ENCODE measurements at places on chromosomes 3 and 15. TPM values are rescaled to one million over a fixed set of nuclear protein-coding genes. Genes with fewer than 3 reads are reported as not detected.

- H3K27me3 ChIP-seq: no peaks in the 10 kb centered on the region
- H3K27ac ChIP-seq: peak overlapping the region; percentile 2
- no peaks in the 10 kb centered on the region for H3K36me3 ChIP-seq
These were observed 28.5 kb upstream of the KCTD6 start for GRCh38 chr3:58463181-58463941.

GRCh38 chr15:92425578-92426225, 32.0 kb downstream of the ST8SIA2 start:
- H3K36me3 ChIP-seq: no peaks in the 10 kb centered on the region
- H3K27ac ChIP-seq: no peak overlapping the region
- H3K4me3 ChIP-seq: no peak overlapping the region
- H3K4me1 ChIP-seq: no peaks in the 10 kb centered on the region
- DNase-seq: no peak

DNA sequence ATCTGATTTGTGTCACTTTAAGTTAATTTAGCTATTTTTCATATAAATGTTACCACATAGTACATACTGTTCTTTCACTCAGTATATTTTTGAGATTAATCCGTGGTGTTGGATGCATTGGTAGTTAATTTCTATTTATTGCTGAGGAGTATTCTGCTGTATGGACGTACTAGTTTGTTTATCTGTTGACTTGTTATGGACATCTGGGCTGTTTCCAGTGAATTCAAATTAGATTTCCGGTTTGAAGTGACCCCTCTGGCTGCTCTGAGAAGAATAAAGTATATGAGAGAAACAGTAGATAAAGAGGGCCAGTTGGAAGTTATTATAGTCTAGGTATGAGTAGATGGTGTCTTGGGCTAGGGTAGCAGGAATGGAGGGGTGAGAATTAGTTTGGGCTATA, 15.6 kb downstream of the KAT2B start:
- H3K4me1 ChIP-seq: peaks cover 68% of the 10 kb centered on the region
- H3K27me3 ChIP-seq: no peaks in the 10 kb centered on the region
- H3K36me3 ChIP-seq: no peaks in the 10 kb centered on the region

CMTM8 gene
- 4.7 TPM for total RNA-seq

STRIT1 gene
- not detected for total RNA-seq

GTF2A2 gene
- 36.8 TPM for total RNA-seq

DNA sequence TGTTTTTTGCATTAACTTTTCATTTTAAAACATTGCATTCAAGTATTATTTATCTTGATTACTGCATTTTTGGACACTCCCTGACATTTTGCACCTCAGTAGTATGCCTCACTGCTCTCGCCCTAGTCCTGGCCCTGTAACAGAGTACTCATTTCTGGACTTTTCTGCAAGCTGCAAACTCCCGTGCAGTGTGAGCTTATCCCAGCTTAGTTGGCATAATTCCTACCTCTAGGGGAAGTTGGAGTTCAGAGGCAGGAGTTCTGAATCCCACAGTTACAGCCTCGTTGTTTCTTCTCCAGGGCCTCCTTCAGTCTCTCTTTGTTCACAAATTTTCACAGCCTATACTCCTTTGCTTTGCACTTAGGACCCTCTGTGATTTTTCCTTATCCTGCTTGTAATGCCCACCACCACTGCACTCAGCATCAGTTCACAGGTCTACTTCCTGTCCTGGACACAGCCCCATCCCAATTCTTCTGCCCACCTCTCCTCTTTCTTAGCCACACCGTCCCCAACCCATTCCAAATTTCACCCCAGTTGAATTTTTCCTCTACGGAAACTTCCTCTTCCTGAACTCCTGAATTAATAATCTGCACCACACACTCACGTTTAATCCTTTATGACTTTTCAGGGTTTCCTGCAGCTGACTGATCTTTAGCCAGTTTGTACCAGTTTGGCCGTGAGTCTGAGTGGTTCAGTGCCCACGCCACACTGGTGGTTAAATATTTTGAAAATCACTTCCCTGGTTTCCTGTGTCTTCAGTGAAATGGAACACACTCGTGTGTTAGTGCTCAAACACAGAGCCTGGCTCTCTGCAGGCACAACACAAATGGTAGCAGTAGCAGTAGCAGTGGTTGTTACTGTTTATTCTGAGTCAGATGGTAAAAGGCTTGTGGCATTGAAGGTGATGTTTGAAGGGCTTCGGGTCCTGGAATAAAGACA, 6.3 kb upstream of the CTSH start:
- no peaks in the 10 kb centered on the region for H3K27me3 ChIP-seq
- H3K27ac ChIP-seq: no peak overlapping the region
- H3K4me1 ChIP-seq: peaks cover 8% of the 10 kb centered on the region
- H3K36me3 ChIP-seq: no peaks in the 10 kb centered on the region

DNA sequence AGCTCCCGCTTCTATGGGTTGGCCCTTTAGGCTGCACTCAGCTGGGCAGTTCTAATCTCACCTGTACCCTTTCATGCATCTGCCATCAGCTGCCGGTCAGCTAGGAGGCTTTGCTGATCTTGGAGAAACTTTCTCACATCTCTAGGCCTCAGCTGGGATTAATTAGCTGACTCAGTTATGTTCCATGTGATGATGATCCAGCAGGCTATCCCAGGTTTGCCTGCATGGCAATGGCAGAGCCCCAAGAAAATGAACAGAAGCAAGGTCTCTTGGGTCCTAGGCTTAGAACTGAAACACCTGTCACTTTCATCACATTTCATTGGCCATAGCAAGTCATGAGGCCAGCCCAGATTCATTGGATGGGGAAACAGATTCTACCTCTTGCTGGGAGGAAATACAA, 304.6 kb upstream of the TBC1D5 start:
- H3K27ac ChIP-seq: no peak overlapping the region
- H3K4me1 ChIP-seq: no peaks in the 10 kb centered on the region
- H3K36me3 ChIP-seq: no peaks in the 10 kb centered on the region
- no peak for DNase-seq

GRCh38 chr15:34789326-34789725, 6.0 kb downstream of the ACTC1 start:
- no peaks in the 10 kb centered on the region for H3K36me3 ChIP-seq
- H3K4me3 ChIP-seq: no peak overlapping the region
- DNase-seq: no peak
- H3K4me1 ChIP-seq: no peaks in the 10 kb centered on the region
- H3K27me3 ChIP-seq: no peaks in the 10 kb centered on the region
- H3K27ac ChIP-seq: no peak overlapping the region

NPAP1 gene
- total RNA-seq: not detected

GRCh38 chr3:23547905-23548650, 257.7 kb upstream of the UBE2E1 start:
- no peak for DNase-seq
- H3K27ac ChIP-seq: no peak overlapping the region
- H3K4me1 ChIP-seq: no peaks in the 10 kb centered on the region
- H3K4me3 ChIP-seq: no peak overlapping the region
- no peaks in the 10 kb centered on the region for H3K36me3 ChIP-seq

DUOXA1 gene
- total RNA-seq: 66.5 TPM

LRRIQ4 gene
- not detected for total RNA-seq

FYTTD1 gene
- total RNA-seq: 44.0 TPM

DNA sequence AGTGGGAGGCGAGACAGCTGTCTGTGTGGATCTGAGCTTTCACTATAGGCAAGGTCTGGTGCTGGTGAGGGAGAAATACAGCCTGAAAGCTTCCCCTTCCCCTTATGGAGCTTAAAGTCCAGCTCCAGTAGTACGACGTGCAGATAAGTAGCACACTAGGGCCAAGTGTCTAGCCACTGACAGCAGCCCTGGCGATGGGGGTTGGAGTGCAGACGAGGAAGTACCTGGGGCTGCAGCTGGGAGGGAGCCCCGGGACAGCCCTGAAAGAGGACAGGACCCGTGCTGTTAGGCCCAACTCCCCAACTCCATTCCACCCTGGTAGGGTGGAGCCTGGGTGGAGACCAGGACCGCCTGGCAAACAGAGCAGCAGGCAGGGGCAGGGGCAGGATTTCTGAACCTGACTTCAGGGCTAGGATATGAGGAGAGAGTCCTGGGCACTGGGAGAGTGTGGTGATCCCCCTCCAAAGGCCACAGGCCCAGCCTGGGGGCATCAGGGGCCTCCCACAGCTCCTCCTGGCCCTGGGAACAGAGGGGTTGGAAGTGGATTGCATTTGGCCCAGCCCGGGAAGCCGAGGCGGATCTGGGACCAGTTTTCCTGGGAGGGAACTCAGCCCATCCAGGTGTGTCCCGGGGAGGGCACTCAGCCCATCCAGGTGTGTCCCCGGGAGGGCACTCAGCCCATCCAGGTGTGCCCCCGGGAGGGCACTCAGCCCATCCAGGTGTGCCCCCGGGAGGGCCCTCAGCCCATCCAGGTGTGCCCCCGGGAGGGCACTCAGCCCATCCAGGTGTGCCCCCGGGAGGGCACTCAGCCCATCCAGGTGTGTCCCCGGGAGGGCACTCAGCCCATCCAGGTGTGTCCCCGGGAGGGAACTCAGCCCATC, 42.8 kb downstream of the BDH1 start:
- no peak for DNase-seq
- H3K4me3 ChIP-seq: no peak overlapping the region
- H3K4me1 ChIP-seq: peaks cover 21% of the 10 kb centered on the region

DNA sequence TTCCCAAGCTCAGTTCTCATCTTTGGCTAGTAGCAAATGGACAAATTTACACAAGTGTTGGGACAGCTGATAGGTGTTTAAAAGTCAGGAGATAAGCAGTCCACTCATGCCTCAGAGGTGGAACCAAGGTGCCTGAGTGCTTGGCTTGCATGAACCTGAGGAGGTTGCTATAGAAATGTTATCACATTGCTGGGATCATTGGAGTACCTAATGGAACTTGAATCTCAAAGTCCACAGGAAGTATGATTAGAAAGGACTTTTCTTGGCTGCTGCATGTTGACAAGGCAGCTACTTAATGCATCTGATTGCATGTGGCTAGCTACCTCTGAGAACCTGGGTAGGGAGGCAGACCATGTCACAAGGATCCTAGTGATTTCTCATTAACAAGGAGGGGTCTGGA, 39.5 kb upstream of the C3orf80 start:
- no peak overlapping the region for H3K27ac ChIP-seq
- H3K4me1 ChIP-seq: no peaks in the 10 kb centered on the region
- H3K36me3 ChIP-seq: no peaks in the 10 kb centered on the region
- DNase-seq: no peak

- no peaks in the 10 kb centered on the region for H3K36me3 ChIP-seq
- peaks cover 17% of the 10 kb centered on the region for H3K4me1 ChIP-seq
- peak overlapping the region; percentile 78 for H3K27ac ChIP-seq
- H3K4me3 ChIP-seq: peak overlapping the region; percentile 60
- H3K27me3 ChIP-seq: no peaks in the 10 kb centered on the region
These were observed 28.0 kb downstream of the KLHDC8B start for GRCh38 chr3:49199239-49199899.

DNA sequence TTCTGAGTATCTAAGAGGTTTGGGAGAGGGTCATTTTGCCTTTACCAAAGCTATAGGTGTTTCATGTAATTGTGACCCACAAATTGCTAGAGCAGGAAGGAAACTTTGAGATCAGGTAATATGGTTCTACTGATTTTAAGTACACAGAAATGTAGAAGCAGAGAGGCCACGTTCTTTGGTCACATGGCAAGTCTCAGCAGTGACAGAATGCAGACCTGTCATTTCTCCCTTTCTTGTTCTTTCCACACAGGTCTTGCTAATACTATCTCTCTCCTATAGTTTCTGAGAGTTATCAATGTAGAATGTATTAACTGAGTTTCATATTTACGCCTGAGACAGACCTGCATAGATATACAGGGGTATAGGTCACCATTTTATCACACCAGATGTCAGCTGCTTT, 10.9 kb upstream of the RTP1 start:
- H3K27me3 ChIP-seq: no peaks in the 10 kb centered on the region
- no peak for DNase-seq
- no peak overlapping the region for H3K4me3 ChIP-seq
- H3K27ac ChIP-seq: peak overlapping the region; percentile 36
- H3K4me1 ChIP-seq: peaks cover 28% of the 10 kb centered on the region
- H3K36me3 ChIP-seq: no peaks in the 10 kb centered on the region

PCOLCE2 gene
- total RNA-seq: 136 TPM

SLC25A20 gene
- 24.1 TPM for total RNA-seq

ADGRG7 gene
- total RNA-seq: not detected

GRCh38 chr3:144106970-144107369, 135.3 kb downstream of the DIPK2A start:
- DNase-seq: no peak
- no peak overlapping the region for H3K27ac ChIP-seq
- peaks cover 8% of the 10 kb centered on the region for H3K4me1 ChIP-seq
- H3K36me3 ChIP-seq: no peaks in the 10 kb centered on the region

- DNase-seq: no peak
- no peak overlapping the region for H3K27ac ChIP-seq
- H3K4me3 ChIP-seq: no peak overlapping the region
- H3K4me1 ChIP-seq: no peaks in the 10 kb centered on the region
These were observed 260.9 kb upstream of the SLCO3A1 start for GRCh38 chr15:91592567-91592966.

GXYLT2 gene
- total RNA-seq: 10.1 TPM
